Camera-type eye (tissue), 1 donor: ENCODE measurements at places on chromosomes 6 and 20. TPM values are rescaled to one million over a fixed set of nuclear protein-coding genes. Genes with fewer than 3 reads are reported as not detected.

Gene LINC00237
- total RNA-seq = 2.1 TPM

Gene IL17F
- not detected for total RNA-seq

Gene PACRG
- 10.6 TPM for total RNA-seq

Gene WFDC5
- total RNA-seq = not detected

Gene PRDM13
- total RNA-seq = 16.6 TPM
